ENCODE measurements at places on chromosomes 12 and 14.

GRCh38 chr12:71349950-71350349, 89.6 kb upstream of the LGR5 start:
- DNase-seq: no peak

DNA sequence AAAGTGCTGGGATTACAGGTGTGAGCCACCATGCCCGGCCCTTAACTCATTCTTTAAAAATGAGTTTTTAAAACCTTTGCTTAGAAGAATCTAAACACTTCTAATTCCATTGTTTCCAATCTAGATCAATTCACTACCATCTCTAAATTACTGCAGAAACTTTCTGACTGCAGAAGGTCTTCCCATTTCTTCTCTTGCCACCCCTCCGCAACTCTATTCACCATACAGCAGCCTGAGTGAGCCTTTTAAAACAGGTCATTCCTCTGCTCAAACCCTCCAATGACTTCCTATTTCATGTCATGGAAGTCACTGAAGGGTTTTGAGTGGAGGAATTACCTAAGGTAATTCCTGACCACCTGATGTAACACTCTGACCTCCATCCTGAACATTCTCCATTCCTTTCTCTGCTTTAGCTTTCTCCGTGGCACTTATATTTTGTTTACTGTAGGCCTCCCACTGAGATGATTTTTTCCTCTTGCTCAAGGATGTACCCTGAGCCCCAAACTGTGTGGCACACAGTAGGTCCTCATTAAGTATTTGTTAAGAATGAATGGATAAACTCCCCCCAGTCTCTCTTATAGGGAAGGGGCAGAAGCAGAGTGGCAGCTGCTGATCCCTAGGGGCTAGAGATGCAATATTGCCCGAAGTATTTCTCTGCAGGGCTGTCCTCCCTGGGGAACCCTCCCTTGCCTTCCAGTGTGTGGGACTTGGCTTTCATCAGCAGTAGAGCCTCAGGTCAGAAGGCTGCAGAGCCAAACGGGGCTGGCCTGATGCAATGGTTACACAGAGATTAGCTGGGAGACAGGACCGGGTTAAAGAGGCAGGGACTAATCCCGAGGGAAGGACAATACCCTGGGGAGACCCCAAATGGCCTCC, 1.2 kb downstream of the DDIT3 start:
- DNase-seq: peak; percentile 82

DNA sequence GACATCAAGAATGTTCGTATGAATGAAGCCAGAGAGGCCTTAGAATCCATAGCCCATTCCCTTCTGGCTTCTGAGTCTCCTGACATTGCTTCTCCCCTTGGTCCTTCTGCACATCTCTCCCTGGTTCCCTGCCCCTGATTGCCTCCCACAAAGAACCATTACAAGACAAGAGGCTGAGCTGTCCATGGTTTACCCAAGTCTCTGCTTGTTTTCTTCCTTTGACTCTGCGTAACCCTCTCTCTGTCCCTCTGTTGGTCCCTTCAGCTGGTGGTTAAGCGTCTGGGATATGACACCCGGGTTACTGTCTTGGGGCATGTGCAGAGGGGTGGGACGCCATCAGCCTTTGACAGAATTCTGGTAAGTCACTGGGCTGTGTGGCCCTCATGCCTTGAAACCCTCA, 15.9 kb downstream of the PFKM start:
- DNase-seq: no peak

GRCh38 chr12:21962236-21962635, 21.0 kb upstream of the ABCC9 start:
- no peak for DNase-seq

DNA sequence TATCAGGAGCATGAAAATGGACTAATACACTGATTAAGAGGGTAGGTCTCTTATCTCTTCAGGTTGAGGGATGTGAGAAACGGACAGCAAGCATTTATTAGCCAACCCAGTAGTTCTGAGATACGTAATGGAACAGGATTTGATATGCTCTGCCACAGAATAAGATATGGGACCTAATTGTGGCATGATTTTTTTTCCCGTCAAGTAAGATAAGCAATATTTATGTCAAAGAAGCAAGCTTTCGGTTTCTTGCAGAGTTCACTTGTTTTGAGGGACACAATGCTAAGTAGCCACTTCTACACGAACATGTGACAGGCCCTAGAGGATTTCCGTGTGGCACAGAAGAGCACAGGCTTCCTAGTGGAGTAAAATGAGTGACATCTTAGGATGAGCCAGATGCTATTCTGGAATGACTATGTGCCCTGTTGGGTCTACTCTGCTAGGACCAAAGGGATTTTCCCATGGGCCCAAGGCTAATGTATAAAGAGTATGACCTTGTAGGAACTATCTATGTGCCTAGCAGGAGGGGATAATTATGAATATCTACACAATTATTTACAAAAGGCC, 57.9 kb downstream of the SLC38A1 start:
- DNase-seq: no peak

GRCh38 chr14:76083796-76084765, 67.6 kb upstream of the GPATCH2L start:
- DNase-seq: no peak

Measured in coronary artery (tissue), 2 donors.